CD4-positive, alpha-beta T cell (primary cell): ENCODE measurements at places on chromosomes 6 and 20. TPM values are rescaled to one million over a fixed set of nuclear protein-coding genes. Genes with fewer than 3 reads are reported as not detected.
A peak's percentile ranks its signal among the peaks of the same experiment; 100 is the strongest.

Gene TCF21
- total RNA-seq: not detected

Gene TNFRSF6B
- 2.5 TPM for total RNA-seq

Gene KIAA0408
- 1.3 TPM for total RNA-seq

- no peak for DNase-seq
These were observed 2.6 kb downstream of the FASTKD5 start for GRCh38 chr20:3156811-3157619.

GRCh38 chr20:17871181-17871580, 97.4 kb downstream of the SNX5 start:
- no peak for DNase-seq

DNA sequence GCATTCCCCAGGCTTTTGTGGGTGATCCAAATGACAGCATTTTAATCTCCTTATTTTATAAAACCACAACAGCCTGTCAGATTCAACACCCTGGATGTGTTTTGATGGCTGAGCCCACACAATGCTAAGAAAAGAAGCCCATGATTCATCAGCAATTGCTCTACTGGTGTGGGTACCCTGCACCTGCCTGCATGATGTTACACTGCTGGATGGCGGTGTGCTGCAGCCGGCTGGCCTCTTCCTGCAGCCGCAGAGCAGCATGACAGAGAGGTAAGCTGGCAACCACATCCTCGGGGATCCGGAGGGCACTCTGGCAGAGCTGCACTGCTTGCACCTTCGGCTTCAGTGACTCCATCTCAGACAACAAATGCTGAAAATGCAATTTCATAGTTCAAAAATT, 327.5 kb downstream of the SYNE1 start:
- DNase-seq: peak; percentile 73

GRCh38 chr20:41018153-41018552, 10.5 kb upstream of the TOP1 start:
- DNase-seq: no peak

DNA sequence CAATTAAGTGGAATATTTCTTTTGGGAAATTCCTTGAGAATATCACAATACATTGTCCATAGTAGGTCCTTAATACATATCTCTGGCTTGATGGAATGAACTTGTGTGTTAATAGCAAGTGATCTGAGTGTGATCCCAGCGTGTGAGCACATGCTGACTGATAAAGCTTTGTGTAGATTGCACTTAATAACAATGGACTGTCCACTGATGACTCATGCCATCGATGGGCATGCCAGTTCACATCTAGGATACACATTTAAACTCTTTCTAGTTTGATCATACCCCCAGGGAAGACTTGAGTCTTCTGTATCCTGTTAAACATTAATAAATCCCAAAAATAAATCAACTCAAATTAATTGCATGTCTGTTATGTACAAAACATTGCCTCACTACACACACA, 454.3 kb upstream of the SPTLC3 start:
- DNase-seq: no peak

DNA sequence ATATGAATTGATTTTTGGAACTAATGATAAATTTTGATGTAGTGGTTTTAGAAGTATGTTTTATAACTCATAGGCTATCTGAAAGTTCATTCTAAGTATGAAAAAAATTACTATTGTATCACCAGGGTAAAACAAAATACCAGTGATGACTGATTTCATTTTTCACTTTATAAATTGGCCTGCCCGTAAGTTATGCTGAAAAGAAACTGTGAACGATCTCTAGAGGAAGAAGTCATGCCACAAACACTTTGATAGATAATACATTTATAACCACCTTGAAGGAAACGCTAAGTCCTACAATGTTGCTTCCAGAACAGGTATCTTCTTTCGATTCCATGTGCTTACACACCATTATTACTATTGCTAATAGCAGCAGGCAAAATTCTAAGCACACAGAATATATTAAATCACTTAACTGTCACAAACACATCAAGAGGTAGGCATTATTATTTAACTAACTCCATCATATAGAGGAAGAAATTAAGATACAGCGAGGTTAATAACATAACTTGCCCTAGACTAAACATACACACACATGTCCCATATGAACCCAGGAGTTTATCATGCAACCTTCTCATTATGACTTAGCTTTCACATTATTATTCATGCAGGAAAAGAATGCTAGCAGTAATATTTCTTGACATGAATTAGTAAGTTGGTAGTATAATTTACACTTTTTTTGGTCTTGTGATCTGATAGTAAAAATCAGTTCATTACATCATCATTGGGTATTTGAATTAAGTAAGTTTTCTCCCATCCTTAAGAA, 44.7 kb downstream of the RGS17 start:
- DNase-seq: no peak

DNA sequence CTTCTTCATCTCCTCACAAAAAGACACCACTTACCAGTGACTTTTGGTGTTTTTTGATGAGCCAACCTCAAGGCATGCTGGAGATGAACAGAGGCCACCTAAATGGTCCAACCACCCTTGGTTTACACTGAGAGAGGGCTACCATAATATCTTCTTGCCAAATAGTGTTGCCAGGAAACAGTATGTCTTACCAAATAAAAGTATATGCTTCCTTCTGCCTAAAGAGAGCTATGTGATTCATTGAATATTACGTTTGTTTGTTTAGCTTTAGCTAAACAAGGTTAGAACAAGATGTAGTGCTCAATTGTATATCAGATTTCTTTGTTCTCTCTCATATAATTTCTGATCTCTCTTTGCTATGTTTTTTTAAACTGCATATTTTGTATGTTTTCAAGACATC, 40.6 kb upstream of the BMP6 start:
- no peak for DNase-seq
